ENCODE measurements at places on chromosomes 5 and 9. TPM values are rescaled to one million over a fixed set of nuclear protein-coding genes. Genes with fewer than 3 reads are reported as not detected.

DNA sequence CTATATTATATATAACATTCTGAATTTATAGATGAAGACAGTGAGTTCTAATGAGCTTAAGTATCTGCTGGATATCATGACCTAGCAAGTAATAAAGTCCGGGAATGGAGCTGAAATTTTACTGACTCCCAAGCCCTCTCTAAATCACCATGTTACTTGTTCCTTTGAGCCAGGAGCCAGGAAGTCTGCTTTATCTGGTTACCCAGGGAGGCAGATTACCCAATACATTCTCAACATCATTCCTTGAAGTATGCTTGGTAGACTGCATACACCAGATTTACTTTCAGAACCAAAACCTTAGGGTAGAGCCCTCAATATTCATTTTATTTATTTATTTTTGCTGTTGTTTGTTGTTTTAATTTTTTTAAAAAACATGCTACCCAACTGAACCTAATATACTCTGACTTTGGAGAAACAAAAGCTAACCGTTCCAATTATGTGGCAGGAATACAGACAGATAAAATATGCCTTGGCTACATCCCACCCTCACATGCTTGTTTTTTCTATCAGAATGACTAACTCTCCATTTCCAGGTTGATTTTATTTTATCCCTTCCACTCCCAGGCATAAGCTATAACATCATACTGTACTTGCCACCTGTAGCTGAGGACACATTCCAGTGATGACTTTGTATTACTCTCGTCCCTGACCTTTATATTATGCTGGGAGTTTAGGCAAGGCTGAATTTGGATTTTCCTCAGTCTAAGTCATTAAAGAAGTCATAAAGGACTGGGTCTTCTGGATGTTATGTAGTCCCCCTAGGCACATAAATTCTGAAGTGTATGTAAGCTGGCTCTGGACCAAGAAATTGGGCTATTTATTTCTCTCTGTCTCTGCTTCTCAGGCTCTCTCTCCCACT lies 82.0 kb downstream of the YIPF5 start:
- no peak for DNase-seq

- DNase-seq: no peak
Observed at GRCh38 chr5:155125551-155126095, 112.1 kb downstream of the KIF4B start.

- no peak for DNase-seq
Observed at GRCh38 chr5:94577466-94578245, 40.7 kb downstream of the KIAA0825 start.

DNA sequence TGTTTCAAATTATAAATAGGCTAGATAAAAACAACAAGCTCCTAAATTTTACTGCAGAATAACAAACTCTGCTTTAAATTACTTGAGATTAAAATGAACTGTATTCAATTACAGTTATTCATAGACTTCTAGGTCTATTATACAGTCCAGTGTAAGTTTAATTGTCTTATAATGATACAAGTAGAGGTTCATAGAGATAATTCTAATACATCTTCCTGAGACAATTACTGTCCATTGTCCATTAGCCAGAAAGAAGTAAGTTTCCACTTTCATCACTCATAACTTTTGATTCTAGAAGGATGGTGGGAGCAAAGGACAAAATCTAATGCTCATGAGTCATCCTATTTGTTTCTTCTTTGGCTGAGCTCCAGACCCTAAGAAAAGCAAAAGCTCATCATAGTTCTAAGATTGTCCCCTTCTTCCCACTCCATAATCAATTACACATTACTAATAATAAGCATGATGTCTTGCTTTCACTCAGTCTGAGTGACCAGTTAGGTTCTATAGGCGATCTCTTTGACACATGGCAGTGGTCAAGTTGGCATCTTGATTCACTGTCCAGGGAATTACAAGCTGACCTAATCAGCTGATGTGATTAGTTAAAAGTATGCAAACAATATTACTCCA lies 502.5 kb upstream of the IZUMO3 start:
- no peak for DNase-seq

GRCh38 chr5:114473541-114473940 lies 111.7 kb downstream of the KCNN2 start:
- DNase-seq: no peak

DNA sequence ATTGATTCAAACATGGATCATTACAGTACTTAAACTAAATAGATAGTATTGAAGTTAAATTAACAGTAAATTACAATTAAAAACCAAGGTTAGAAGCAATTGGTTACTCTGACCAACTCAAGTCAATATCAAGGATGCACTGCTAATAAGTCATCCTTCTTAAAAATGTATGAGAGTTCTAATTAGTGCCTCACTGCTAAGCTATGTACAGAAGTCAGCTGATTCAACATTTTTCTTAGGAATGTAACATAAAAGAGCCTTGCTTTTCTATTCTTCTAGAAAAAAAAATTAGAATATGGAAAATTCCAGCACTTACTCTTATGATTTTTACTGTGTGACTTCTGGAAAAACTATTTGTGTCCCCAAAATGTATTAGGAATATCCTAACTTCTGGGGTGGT lies 75.7 kb upstream of the FBN2 start:
- no peak for DNase-seq

- DNase-seq: no peak
Observed at GRCh38 chr9:38089387-38090165, 20.5 kb upstream of the SHB start.

- DNase-seq: no peak
Observed at GRCh38 chr9:24487250-24487861, 58.3 kb downstream of the IZUMO3 start.

- DNase-seq: no peak
Observed at GRCh38 chr5:142904416-142904815, 134.2 kb downstream of the ARHGAP26 start.

DNA sequence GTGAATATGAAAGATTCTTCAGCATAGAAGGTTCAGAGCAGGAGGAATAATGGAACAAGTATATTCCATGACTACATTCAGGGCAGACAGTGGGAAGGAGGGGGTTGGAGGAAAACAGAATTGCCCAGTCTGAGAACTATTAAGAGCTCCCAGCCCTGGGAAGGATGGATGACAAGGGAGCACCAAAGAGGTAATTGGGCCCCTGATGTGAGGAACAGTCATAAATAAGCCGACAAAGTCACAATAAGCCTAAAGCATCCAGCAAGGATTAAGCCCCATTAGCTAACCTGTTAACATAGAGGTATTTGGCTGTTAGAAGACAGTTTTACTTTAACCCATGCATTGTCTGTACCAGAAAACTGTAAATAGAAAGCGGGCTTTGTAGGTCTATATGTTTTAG lies 348.7 kb upstream of the SEMA6A start:
- no peak for DNase-seq

GRCh38 chr5:42840269-42840668 lies 28.6 kb upstream of the SELENOP start:
- peak; percentile 53 for DNase-seq

DNA sequence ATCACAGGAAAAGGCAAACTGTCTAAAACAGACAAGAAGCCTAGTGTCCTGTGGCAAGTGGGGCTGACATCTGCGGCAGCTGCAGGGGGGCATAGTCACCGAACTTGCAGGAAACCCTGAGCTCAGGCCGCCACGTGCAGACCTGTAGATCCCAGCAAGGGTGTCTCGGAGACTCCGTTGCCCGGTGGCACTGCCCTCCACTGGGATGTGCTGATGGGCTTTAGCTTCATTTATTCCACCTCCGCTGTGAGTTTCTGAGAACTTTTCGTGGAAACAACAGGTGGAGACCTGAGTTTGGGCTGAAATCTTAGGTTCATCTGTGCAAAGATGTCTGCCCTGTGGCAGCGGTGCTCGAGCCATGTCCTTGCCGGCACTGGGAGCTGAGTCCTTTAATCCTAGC lies 22.1 kb downstream of the CEP72 start:
- DNase-seq: no peak

DNA sequence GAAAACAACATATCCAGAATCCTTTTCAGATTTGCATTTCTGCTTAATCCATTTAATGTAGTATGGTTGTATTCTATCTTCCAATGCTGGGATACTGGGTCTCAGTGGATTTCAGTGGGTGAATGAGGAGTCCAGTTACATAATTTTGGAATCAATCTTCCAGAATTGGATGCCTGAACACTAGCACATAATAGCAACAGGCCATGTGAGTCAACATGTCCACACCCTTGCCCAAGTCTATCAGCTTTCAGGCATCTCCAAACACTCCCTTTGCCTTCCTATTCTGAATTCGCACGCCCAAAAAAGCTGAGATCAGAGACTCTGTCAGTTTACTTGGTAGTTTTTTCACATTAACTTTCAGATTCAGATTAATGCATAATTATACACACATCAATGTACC lies 202.6 kb downstream of the TSSK1B start:
- no peak for DNase-seq

GRCh38 chr5:78521455-78521854 lies 127.1 kb downstream of the LHFPL2 start:
- DNase-seq: no peak

- DNase-seq: no peak
Observed at GRCh38 chr9:123358181-123358905, 2.3 kb downstream of the CRB2 start.

CCL19 gene
- total RNA-seq: 1.6 TPM

SARDH gene
- total RNA-seq: 1.6 TPM

OBP2B gene
- total RNA-seq: not detected

DDX46 gene
- total RNA-seq: 35.8 TPM

BTNL3 gene
- total RNA-seq: 1.0 TPM

DOK3 gene
- total RNA-seq: 15.1 TPM
